ENCODE measurements at places on chromosomes 2 and 18.
A peak's percentile ranks its signal among the peaks of the same experiment; 100 is the strongest.

DNA sequence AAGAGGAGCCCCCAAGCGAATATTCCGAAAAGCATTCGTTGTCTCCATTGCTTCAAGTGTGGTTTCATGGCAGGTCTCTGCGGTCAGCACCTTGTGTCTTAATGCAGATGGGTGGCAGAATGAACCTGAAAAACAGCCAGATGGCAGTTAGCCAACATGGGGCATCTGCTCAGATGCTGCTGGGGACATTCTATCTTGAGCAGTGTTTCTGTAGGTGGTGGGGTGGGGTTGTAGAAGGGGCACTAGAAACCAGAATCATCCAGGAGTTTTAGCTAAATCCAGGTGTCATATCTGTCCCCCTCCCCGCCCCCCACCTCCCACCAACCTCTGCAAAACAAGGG lies 42.1 kb downstream of the ST6GAL2 start:
- no peak for DNase-seq

GRCh38 chr18:11752116-11752911 lies 63.2 kb downstream of the GNAL start:
- DNase-seq: peak; percentile 32

DNA sequence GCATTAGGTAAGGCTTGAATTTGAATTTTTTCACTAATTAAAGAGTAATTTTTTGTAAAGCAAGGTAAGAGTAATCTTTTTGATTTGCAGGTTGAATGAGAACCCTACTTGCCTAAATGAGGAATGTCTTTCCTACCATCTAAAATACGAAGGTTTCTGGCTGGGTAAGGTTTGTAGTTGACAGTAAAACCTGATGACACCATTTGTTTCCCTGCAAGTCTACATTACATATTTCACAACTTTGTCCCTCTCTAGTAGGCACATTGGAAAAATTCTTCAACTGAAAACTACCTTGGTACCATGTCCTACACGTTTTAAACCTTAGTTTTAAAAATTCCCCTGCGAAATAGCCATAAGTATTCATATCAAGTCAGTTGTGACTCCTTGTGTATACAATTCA lies 9.4 kb downstream of the HNRNPA3 start:
- no peak for DNase-seq

- no peak for DNase-seq
These were observed 74.7 kb downstream of the SATB2 start for GRCh38 chr2:199383021-199383420.

DNA sequence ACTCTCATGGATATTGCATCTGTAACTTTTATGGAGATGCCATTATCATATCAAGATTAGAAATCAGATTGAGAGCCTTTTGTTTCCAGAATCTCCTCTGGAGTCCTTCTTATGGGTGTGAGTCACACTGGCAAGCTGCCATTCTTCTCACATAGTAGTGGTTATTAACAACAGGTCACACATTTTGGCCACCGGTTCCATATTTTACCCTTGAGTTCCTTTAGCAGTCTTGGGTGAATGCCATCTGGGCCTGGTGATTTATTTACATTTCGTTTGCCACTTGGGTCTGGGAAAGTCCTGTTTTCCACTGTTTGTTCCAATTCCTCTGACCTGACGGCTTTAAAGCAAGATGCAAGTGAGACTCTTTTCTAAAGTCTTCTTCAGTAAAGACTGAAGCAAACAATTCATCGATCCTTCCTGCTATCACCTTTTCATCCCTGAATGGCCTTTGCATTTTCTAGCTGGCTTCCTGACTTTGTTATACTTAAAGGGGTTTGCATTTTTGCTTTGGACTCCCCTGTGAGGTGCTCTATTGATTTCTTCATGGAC lies 80.5 kb upstream of the CAVIN2 start:
- DNase-seq: peak; percentile 95

- no peak for DNase-seq
These were observed 240.3 kb upstream of the FBXO11 start for GRCh38 chr2:48146552-48146951.

DNA sequence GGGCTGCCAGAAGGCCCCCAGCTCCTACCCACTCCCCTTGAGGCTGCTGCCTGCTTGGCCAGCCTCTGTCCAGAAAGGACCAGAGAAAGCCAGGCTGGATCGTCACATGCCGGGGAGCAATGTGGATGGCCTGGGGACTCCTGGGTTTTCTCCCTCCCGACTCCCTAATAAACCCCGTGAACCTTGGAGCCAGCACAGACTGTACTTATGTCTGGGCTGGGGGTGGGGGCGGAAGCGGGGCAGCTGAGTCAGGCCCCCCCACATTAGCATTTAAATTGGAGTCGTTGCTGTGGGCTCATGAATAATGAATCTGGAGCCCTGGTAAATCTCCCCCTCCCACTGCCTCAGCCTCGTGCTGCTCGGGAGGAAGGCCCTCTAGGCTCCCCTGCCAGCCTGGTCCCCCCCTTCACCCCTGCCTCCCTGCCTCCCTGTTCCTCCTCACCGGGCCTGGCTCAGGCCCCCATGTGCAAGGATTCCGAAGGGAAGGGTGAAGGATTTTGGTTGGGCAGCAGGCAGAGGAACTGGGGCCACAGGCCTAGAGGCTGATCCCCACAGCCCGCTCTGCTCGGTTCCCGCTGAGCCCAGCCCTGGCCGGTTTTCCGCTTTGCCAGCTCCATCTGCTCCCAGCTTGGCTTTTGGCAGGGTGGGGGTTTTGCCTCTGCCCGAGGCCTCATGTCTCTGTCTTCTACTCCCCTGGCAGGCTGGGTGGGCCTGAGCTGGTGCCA lies 7.3 kb upstream of the ASIC4 start:
- DNase-seq: peak; percentile 16

DNA sequence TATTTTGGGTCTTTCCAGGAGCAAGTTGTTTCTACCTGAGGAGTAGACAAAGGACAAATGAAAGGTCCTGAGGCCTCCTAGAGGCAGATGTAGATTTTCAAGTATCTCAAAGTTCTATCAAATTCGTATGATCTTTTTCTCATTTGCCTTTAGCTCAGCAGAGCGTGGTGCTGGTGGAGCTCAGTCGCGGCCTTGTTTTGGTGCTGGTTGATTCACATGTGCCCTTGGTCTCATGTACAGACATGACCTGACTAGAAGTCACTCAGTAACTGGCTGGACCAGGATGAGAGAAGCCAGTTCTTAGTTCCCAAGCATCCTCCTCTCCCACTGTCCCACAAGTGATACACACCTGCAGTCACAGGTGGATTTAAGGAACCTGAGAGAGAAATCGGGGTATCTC lies 264.0 kb downstream of the PRKCE start:
- DNase-seq: no peak

DNA sequence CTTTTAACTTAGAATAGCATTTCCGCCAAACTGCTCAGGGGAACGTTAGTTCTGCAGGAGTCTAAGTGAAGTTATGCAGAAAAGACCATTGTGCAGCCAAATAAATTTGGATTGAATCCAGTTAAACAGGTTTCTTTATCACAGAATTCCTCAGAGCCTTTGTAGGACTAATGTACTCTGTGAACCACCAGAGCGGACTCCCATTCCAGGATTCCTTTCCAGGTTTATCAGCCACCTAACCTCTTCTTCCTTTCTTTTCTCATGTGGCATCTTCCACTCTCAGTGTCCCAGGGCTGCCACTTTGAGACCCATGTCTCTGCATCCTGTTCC lies 350.4 kb downstream of the TSN start:
- no peak for DNase-seq

- no peak for DNase-seq
These were observed 484 bp upstream of the DARS1 start for GRCh38 chr2:135985826-135986393.

DNA sequence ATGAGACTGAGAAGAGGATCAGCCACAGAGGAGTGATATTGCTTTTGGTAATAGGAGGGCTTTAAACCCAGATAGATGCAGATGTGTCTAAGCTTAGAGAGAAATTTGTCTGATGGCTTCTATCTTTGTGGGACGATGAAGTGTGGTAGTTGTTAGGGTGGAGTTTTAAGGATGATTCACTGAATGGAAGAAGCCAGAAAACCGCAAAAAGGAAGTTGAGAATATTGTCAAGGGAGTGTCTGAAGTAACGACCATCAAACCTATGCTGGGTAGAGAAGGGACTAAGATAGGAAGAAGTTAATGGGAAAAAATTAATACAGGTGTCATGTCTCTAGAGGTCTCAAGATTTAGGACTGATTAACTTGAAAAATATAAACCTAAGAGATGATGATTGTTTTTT lies 195.6 kb upstream of the MC4R start:
- no peak for DNase-seq

- DNase-seq: no peak
These were observed 12.0 kb upstream of the DES start for GRCh38 chr2:219405958-219406860.

DNA sequence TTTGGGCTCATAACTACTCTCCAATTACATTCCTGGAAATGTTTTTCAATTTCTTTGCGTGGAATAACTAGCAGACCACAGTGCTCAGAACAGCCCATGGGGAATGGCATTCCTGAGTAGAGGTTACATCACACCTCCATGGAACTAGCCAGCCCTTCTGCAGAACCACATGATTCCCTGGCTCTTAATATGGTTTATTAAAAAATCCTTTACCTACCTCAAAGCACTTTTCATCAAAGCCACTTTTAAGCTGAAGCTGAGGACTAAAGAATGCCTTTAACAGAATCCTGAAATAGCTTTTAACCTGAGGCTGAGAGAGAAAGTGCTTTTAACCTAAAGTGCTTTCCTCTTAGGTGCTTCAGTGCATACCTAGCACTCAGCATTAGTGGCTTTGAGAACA lies 376.3 kb downstream of the ARHGAP15 start:
- no peak for DNase-seq

DNA sequence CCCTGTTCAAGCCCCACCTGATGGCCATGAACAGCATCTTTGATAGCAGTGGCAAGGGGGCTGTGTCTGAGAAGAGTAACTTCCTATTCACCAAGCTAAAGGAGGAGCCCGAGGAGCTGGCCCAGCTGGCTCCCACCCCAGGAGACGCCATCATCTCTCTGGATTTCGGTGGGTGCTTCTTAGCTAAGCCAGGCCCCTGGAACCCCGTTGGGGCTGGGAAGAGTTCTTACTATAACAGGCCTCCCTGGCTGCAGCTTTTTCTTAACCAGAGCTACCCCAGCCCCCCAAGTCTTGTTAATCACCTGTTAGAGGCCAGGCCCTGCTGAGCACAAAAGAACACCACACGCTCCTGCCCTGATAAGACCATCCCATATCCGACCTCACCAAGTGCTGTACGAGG lies 79.4 kb downstream of the EPAS1 start:
- no peak for DNase-seq

- no peak for DNase-seq
These were observed 128.7 kb downstream of the RNF144A start for GRCh38 chr2:7045601-7046590.

GRCh38 chr2:43224131-43224570 lies 2.3 kb downstream of the ZFP36L2 start:
- DNase-seq: peak; percentile 80

GRCh38 chr2:61470122-61470951 lies 550 bp downstream of the USP34 start:
- peak; percentile 78 for DNase-seq

DNA sequence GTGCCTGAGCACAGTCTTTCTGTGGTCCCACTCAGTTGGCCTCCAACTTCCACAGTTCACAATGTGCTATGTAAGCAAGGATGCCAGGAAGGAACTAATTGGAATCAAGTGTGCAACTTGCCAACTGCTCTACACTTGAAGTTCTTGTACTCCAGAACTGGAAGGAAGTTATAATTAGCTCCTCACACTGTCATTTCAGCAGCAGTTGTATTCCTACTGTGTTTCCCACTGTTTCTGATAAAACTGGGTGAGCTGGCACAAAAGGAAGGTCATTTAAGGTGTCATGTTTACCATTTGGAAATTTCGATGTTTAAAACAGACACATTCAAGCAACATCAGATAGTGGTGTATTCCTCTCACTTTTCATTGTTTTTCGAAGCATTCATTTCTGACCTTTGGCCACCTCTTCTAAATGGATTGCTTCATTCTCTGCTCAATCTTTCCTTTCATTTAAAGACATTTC lies 84.2 kb downstream of the ANTXR1 start:
- DNase-seq: no peak

GRCh38 chr2:14358339-14358738 lies 274.2 kb upstream of the LRATD1 start:
- DNase-seq: no peak

GRCh38 chr2:9107168-9108025 lies 99.2 kb upstream of the ASAP2 start:
- no peak for DNase-seq

- DNase-seq: no peak
These were observed 212.6 kb downstream of the SH3RF3 start for GRCh38 chr2:109341355-109342255.

- no peak for DNase-seq
These were observed 411 bp downstream of the RNASEH1 start for GRCh38 chr2:3557639-3558204.

DNA sequence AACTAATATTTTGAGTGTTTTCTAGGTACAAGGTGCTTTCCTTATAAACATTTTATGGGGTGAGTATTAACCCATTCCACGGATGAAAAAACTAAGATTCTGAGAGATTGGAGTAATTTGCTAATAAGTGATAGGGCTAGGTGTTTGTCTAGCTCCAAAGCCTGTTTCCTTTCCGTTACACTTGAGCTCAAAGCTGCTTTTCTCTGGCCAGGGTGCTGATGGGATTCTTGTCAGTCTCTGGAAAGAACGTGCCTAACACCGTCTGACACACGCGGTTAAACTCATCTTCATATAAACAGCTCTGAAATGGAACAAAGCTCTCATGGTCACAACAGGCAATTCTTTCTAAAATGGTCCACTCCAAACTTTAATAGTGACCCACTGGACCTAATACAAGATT lies 2.0 kb upstream of the ANKRD29 start:
- DNase-seq: no peak

DNA sequence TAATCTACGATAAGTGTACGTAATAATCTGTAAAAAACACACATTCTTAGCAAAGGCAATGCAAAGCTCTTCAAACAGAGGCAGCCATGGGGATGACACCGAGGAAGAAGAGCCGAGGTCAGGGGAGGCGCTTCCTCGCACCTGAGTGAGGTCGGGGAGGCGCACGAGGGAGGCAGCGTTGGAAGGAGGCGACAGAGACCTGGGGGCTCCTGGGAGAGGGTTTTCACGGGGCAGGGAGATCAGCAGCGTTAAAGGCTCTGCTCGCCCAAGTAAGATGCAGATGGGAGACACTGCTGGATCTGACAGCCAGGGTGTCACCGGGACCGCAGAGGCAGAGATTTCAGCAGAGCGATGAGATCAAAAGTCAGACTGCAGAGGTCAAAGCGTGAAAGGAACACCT lies 143.1 kb downstream of the L3MBTL4 start:
- no peak for DNase-seq

- no peak for DNase-seq
These were observed 216.9 kb downstream of the SH3RF3 start for GRCh38 chr2:109345653-109346480.

DNA sequence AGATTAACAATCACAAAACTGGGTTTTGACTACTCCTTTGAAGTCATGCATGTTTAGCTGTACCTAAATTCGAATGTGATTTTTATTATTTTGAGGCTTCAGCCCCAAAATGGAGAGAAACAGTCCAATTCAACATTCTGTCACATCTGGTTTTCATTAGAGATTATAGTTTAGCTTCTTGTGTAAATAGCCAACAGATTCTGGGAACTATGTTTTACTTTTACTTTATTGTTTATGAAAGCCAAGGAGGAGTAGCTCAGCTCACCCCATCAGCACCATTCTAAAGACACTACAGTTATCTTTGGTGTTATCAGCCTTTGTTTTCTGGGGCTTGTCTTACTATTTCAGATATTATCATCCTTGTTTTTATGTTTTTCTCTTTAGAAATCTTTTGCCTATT lies 465.0 kb upstream of the CWC22 start:
- DNase-seq: peak; percentile 46
